ENCODE measurements at places on chromosomes 7 and 10.

GRCh38 chr10:93542358-93542791 lies 24.1 kb upstream of the FFAR4 start:
- no peak for DNase-seq

DNA sequence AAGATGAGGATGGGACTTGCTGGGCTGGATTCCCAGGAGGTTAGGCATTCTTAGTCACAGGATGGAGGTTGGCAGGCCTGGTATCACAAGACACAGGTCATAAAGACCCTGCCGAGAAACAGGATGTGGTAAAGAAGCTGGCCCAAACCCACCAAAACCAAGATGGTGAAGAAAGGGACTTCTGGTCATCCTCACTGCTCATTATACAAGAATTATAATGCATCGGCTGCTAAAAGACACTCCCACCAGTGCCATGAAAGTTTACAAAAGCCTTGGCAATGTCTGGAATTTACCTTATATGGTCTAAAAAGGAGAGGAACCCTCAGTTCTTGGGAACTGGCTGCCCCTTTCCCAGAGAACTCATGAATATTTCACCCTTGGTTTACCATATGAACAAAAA lies 345.5 kb upstream of the POM121L12 start:
- no peak for DNase-seq

GRCh38 chr10:115850666-115851065 lies 422.3 kb downstream of the GFRA1 start:
- DNase-seq: no peak

GRCh38 chr10:126315494-126316177 lies 72.6 kb downstream of the ADAM12 start:
- DNase-seq: no peak

DNA sequence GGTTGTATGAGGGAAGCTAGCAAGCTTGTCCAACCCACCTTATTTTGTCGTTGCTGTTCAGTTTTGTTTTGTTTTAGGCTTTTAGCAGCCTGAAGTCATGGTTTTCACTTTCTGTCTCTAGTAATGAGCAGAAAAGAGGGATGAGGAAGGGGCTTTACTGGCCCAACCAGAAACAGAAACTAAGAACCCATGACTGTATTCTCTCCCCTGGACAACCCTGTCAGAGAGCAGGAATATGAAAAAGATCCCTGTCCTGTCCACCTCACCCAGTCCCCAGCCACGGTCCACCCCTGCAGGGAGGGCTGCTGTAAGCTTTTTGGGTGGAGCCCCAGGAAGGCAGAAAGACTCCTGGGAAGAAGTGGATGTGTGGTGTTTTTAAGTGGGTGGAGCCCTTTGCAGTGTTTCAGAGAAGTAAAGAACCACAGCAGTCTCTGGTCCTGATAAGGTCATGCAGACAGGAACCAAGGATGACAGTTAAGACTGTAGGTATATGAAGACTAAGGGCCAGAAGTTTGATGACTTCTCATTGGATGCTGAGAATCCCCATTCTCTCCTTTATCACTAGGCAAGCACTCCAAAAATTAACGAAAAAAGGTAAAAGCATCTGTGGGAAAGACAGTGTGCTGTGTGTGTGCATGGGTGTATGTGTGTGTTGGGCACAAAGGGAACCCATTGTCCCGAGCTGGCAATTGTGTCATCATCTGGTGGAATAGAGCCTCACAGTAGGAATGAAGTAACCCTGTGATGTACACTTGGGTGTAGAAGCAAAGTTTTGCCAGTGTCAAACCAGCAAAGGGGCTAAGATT lies 13.8 kb downstream of the MRPL32 start:
- DNase-seq: no peak

- no peak for DNase-seq
These were observed 92.0 kb upstream of the PRR15 start for GRCh38 chr7:29471444-29472138.

DNA sequence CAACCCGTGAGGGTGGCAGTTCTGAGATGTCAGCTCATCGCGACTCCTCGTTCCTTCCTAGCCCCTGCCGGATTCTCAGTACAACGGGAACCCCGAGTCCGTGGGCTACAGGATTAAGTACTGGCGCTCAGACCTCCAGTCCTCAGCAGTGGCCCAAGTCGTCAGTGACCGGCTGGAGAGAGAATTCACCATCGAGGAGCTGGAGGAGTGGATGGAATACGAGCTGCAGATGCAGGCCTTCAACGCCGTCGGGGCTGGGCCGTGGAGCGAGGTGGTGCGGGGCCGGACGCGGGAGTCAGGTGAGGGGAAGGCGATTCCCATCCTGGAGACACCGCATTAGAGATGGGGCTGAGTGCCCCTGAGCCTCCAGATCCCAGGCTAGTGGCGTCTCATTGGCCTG lies 568.1 kb upstream of the FOXK1 start:
- no peak for DNase-seq

All from stimulated activated CD4-positive, alpha-beta T cell treated with anti-CD3 and anti-CD28 coated beads, Interleukin-15, amount 100 ng/mL, for 1 hour (primary cell).